ENCODE measurements at places on chromosomes 13 and 19.
A peak's percentile ranks its signal among the peaks of the same experiment; 100 is the strongest.

- no peak for DNase-seq
These were observed 13.5 kb upstream of the RXFP2 start for GRCh38 chr13:31725841-31726240.

DNA sequence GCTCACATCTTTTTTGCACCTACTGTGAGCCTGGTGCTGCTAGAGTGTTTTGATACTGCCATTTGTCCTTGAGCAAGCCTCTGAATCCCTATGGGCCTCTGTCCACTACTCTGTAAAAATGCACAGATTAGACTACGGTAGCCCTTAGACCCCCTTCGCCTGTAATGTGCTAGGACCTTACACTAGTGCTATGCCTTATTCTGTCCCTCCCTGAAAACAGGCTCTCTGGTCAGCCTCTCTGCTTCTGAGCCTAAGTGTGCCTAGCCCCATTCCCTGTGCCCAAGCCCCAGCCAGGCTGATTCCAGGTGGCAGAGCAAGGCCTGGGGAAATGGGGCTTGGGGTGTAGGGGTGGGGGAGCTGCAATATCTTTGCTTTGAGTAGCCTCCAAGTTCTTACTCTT, 10.7 kb downstream of the HMGB1 start:
- DNase-seq = no peak

- DNase-seq = no peak
These were observed 323.3 kb upstream of the ZNF507 start for GRCh38 chr19:32022044-32022640.

GRCh38 chr13:23844132-23844531, 45.1 kb downstream of the MIPEP start:
- DNase-seq = no peak

DNA sequence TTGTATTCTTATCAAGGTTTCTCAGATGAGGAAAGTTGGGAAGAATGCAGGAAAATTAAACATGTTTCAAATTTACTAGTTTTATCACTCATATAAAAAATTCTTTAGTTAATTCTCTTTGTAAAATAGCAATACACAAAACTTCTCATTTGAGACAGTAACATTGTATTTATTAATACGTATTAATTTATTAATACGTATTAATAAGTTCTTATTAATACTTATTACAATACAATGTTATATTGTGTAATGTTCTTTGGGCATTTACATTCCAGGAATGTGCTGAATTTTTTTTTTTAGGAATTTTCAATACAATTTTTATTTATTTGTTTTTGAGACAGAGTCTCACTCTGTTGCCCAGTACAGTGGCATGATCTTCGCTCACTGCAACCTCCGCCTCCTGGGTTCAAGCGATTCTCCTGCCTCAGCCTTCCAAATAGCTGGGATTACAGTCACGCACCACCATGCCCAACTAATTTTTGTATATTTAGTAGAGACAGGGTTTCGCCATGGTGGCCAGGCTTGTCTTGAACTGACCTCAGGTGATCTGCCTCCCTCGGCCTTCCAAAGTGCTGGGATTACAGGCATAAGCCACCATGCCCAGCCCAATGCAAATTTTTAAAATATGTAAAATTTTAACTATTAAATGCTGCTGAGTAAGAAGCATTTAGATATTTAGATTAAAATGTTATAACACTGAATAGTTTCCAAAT, 31.6 kb downstream of the MBNL2 start:
- DNase-seq = no peak

DNA sequence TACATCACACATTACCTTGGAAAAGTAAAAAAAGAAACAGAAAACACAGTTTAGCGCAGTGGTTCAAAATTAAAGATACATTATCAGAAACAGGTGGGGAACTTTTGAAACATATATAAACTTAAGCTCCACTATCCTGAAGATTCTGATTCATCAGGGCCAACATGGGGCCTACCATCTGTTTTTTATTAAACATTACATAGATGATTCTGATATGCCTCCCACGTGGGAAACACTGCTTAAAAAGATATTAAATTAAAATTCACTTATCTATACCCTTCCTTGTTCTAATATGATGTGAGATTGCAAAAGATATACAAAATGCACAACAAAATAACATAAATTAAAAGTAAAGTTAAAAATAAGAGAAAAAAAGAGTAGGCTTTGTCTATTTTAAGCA, 125.0 kb downstream of the VWA8 start:
- no peak for DNase-seq

GRCh38 chr13:98879127-98879520, 98.7 kb downstream of the DOCK9 start:
- no peak for DNase-seq

- peak; percentile 39 for DNase-seq
These were observed 1.6 kb downstream of the ZNF414 start for GRCh38 chr19:8512115-8512967.

Data from stimulated activated CD4-positive, alpha-beta T cell treated with anti-CD3 and anti-CD28 coated beads, Interleukin-15, amount 100 ng/mL, for 24 hours (primary cell).